NCI-H1092 treated with DMSO at 0.1 percent for 48 hours (cell line): ENCODE measurements at places on chromosomes 5 and 9.

GRCh38 chr5:100693481-100693880 is 158.3 kb downstream of the FAM174A start:
- no peak for DNase-seq

- DNase-seq = peak; percentile 86
Measured at GRCh38 chr5:1161833-1162229, 39.6 kb upstream of the SLC6A19 start.

- DNase-seq = no peak
Measured at GRCh38 chr9:110578575-110579033, 937 bp downstream of the SVEP1 start.

DNA sequence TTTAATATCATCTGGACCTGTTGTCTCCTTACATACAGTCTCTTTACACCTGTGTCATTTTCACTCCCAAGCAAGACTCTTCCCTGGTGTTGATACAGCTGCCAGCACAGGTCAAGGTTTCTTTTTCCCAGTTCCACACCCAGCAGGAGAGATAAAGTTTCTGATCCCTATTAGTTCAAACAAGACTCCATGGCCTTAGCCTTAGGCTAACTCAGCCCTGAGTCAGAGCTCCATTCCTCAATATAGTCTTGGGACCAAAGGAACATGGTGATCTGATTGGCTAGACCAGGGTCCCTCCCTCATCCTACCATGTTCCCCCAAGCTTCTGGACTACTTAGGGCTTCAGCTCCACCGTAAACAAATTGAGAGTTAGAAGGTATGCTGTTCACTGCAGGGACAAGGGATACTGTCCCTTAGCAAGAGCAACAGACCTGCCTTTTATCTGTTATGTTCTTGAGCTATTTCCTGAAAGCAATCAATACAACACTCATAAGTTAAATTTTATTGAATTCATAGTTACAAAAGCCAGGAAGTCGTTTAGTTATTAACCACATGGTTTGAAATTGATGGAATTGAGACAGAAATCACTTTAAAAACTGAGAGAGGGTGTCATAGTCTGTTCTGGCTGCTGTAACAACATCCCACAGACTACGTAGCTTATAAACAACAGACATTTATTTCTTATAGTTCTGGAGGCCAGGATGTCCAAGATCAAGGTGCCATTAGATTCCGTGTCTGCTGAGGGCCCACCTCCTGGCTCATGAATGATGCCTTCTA is 20.5 kb downstream of the SLC1A1 start:
- DNase-seq = no peak

DNA sequence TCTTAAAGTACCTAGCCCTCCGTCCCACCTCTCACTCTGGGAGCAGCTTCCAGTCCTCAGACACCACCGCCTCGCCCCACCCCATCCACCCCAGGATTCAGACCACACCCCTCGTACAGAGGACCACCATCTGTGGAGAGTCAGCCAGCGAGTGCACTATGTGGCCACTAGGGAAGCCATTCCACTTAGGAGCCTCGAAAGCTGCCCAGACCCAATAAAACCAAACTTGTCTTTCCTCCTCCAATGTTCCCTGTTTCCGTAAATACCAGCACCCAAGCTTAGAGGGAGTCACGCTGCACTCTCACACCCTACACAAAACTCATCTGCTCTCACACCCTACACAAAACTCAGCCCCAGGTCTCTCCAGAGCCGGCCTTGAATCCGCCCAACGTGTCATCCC is 1.9 kb downstream of the GCNT4 start:
- DNase-seq = no peak

- no peak for DNase-seq
Measured at GRCh38 chr9:3751125-3751758, 225.4 kb upstream of the RFX3 start.

GRCh38 chr5:167063788-167064187 is 1227.7 kb upstream of the WWC1 start:
- no peak for DNase-seq

DNA sequence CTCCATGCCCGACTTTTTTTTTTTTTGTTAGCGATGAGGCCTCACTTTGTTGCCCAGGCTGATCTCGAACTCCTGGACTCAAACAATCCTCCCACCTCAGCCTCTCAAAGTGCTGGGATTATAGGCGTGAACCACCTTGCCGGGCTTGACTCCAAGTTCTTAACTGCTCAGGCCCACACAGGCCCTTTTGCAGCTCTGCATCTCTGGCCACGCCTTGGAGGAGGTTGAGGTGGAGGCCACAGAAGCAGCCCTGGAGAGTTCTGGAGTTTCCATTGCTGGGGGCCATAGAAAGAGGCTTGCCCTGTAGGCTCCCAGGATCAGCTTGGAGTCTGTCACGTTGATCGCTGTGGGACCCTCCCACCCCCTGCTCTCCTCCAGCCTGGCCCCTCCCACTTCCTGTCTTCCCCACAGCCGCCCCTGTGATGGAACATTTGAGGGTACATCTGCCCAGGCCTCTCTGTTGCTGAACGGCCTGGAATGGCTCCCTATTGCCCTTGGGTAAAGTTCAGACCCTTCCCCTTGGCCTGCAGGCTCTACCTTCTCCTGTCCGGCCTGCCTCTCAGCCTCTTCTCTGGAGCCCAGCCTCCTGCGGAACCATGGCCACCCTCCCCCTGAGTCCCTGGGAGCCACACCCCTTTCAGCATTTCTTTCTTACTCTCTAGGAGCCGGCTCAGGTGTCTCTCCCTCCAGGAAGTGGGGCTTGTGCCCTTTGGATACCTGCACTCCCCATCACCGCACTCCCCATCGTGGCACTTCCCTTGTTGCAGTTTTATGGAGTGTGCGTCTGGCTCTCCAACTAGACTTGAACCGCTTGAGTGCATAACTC is 30.4 kb upstream of the IER5L start:
- no peak for DNase-seq

- DNase-seq = no peak
Measured at GRCh38 chr9:34710023-34710422, at the start of gene CCL21. CCL21 (minus strand) TSS chr9:34710136; CDS start chr9:34710066, 70 bp downstream.

DNA sequence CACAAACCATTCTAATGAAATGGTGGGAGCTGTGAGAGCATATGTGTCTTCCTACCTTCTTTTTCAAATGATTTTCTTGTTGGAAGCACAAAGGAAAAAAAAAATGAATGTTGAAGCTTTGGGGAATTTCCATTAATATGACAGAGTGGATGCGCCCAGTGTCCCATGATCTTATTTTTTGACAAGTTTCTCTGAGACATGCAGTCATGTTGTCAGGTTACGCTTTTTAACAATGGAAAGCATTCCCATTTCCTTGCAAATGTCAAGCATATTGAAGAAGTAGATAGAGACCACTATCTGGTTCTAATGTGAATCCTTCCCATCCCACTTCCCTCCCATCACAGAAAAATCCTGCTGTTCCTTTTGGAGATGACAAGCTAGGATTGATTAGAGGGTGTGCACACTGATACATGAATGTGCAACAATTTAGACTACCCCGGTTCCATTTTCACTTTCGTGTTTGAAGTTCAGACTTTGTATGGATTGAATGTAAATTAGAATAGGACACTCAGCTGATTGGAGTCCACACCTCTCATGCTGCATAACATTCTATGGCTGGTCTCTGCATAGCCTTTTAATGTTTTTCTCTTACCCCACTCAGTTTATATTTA is 919.4 kb downstream of the TLE4 start:
- DNase-seq = no peak

- DNase-seq = no peak
Measured at GRCh38 chr5:120098426-120098825, 365.7 kb upstream of the PRR16 start.

DNA sequence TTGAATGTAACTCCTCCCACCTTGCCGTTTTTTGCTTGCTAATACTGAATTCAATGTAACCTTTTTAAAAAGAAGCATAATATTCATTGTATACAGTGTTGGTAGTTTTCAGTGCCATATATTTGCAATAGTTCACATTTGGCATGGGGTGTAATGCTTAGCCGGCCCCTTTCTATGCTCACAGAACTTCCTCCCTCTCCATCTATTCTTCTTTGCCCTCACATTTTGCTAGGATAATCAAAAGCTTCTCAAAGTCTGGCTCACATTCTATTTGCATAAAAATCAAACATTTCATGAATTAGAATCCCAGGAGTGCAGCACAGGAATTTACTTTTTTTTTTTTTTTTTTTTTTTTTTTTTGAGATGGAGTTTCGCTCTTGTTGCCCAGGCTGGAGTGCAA is 226.3 kb upstream of the MPDZ start:
- no peak for DNase-seq

DNA sequence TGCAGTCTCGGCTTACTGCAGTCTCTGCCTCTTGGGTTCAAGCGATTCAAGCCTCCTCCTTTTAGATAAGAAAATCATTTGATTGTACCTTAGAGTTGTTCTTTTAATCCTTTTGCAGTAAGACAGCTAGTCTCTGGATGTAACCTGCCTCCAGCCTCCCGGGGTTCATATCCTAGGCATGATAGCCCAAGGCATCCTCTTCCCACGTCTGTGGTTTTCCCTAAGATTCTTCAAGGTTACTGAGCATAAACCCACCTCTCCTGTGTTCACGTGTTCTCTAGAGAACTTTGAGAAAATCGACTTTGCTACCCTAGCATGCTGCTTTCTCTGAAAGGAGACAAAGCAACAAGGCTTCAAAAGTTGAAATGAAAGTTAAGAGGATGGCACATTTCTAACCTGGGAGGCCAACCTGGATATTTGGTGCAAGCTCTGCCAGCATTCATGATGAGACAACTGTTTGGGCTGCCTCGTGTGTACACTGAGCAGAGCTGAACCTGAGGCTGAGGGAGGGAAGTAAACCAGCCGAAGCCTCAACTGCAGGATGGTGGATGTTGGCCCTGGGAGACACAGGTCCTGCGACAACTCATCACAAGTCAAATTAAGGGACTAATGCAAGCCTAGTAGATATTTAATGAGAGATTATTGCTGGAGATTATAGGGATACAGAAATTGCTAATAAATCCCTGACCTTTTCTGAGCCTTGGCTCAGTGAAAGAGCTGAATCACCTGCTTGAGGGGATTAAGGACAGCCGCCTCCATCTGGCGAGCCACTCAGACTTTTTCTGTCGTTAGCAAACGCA is 261.8 kb downstream of the ARHGAP26 start:
- DNase-seq = peak; percentile 46

DNA sequence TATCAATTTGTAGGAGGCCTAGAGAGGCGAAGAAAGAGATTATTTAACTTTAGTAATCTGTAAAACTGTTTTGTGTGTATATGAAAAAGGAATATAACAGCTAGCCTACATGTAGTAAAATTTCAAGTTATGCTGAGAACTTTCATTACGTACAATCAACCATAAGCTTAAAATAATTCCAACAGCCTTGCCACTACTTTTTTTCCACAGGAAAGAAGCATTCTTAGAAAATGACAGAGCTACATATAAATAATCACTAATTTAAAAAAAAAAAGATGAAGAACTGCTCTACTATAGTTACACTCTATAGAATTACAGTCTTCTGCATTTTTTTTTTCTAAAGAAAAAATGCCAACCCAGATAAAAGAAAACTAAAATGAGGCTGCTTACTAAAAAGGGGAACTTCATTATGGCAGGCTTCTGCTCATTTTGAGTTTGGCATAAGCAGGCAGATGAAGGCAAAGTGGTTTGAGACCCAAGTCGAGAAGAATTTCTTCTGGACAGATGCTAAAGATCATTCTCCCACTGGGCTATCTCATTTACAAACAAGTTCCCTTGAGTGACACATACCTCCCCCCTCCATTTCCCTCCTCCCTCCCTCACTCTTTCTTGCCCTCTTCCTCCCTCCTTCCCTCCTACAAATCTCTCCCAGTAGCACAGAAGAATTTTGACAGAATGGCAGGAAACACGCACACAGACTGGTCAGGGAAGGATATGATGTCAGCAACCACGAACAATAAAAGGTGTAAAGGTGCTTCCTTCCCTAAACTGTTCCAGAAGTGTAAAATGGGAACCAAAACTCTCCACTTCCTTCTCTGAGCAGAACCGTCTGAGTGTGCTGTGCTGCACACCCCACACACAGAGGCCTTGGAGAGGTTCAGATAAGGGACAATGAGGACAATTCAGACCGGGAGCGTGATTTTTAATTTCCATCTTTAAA is 56.1 kb downstream of the MEF2C start:
- DNase-seq = no peak

DNA sequence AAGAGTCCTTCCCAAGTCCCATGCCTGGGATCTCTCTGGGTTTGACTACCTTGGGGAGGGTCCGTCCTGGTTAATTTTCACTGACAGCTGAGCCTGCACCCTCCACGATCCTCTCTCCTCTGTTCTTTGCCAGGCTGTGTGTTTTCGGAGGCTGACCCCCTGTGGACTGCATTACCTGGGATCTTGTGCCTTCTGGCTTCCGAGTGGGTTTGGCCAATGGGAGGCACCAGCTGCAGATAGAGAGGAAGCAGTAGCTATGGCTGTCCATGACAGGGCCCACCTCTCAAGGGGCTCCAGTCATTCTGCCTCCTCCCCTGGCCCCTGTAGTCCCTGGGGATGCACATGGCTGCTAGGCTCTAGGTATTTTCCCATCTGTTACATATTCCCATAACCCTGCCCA is 285.0 kb downstream of the DMRT2 start:
- no peak for DNase-seq

DNA sequence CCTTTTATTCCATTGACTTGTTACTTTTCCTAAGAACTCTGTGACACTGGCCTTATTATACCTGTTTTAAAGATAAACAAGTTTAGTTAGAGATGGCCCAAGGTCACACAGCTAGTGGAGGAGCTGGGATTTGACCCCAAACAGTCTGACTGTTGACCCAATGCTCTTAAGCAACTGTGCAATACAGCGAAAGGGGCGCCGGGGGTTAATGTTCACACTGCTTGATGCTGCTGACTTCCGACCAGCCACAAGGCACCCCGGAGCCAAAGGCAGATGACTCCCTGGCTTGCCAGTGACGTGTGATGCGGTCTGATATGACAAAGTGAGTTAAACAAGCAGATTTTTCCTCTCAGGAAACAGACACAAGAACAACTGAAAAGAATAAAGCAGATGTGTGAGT is 23.9 kb downstream of the PIK3R1 start:
- peak; percentile 8 for DNase-seq

DNA sequence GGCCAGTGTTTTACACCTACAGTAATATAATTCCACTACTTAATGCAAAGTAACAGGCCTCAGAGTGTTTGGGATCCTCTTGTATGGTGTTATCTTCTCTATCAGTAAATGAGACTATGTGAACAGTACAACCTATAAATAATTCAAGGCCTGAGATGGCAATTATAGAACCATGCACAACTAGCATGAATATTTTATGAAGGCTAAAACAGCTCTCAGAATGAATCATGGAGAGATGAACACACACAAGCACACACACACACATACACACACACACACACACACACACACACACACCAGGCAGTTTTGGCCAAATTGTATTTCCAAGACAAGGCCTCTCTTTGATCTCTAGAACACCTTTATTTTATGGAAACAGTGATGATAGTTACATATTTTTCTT is 224.9 kb downstream of the EBF1 start:
- DNase-seq = peak; percentile 43

GRCh38 chr5:172505845-172506244 is 51.5 kb upstream of the SH3PXD2B start:
- DNase-seq = no peak
